ENCODE measurements at places on chromosomes 1 and 21.

DNA sequence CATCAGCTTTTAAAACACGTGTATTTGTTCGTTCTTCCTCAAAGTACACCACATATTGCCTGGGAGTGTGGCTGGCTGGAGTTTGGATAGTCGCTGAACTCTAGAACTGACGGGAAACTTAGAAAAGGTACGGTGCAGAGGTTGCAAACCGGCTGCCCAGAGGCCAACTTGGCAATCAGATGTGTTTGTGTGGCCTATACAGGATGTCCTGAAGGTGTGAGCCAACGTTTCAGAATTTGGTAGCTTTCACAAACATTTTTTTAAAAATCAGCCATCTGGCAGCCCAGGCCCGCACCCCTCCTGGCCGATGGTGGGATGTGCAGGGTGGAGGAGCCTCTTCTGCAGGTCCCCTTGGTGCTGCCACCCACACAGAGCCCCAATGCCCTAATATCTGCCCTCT is 73.6 kb upstream of the SLC25A33 start:
- DNase-seq, result no peak

DNA sequence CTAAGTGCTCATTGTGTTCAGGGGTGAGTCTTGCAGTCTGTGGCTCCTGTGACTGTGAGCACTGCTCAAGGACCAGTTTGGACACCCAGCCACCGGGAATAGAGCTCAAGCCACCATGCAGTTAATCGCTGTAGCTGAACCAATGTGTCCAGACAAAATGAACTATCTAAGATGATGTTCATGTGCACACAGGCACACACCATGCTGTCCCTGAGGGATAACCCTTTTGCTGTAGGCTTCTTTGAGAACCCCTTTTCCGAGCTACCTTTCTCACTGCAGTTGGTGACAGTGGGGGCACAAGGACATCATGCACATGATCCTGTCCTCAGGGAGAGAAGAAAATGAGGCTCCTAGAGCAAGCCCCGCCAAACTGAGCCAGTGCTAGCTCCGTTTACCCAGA is 50.6 kb upstream of the CTBS start:
- no peak for DNase-seq

GRCh38 chr1:77051425-77051824 is 167.8 kb downstream of the PIGK start:
- no peak for DNase-seq

DNA sequence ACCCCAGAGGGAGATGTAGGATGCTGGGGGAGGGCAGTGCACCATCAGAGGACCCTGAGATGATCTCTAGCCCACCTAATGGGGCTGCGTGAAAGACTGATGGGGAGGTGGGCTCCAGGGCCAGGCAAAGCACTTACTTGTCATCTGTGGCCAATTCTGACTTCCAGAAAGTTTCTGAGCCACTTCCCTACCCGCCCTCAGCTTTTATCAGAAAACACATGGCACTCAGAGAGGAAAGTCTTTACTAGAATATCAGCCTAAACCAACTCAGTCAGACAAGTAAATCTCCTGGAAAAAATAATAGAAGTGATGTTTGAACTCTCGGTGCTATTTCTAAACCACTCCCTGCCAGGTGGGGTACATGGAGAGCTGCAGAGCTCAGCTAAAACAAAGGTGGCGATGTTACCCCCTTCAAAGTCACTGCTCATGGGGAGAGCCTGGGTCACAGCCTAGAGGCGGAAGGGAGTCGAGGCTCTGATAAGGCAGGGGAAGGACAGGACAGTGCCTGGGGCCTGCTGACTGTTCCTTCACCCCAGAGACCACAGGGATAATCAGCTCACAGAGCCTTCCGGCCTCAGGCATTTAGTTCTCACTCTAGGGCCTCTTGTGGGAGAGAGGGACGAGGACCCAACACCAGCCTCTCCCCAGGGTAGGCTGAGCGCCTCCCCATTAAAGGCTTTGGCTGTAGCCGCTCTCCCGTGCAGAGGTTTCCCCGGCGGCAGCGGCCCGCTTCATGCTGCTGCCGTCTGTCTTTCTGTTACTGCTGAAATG is 14.2 kb downstream of the SMIM12 start:
- DNase-seq, result no peak

- DNase-seq, result peak; percentile 78
Observed at GRCh38 chr21:38712071-38712470, 93.7 kb upstream of the ETS2 start.

- no peak for DNase-seq
Observed at GRCh38 chr21:40618191-40618973, 228.6 kb downstream of the DSCAM start.

DNA sequence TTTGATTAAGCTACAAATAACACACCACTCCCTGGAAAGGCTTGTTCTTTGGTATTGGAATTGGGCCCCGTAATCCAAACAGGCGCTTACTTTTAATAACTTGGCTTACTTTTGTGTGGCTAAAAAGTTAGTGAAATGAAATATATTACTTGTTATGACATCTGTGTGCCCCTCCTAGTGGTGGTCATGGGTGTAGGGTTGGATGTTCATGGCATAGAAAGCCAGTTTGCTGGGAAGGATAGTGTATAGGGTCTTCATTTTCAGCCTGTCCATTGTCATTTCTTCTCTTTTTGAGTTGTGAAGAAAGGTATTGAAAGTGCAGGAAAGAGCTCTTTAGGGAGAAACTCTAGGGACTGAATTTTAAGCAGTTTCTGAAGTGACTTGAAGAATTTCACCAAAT is 5.9 kb downstream of the CDC14A start:
- no peak for DNase-seq

DNA sequence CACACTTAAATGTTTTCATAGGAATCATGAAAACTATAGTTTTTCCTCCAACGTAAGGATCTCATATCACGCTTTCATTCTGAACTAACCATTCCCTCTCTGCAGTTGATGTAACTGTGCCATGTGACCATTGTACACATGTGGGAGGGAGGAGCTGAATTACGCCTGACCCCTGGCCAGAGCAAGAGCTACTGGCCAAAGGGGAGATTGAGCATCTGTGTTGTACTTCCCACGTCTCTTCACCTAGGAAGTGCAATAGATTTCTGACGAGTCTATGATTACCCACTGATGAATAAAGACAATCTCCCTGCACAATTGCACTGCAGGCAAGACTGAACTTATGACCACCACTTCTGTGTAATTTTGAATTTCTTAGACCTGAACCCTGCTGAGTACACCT is 24.0 kb downstream of the PTPRC start:
- DNase-seq, result no peak

- no peak for DNase-seq
Observed at GRCh38 chr1:207836591-207837347, 74.2 kb downstream of the CD34 start.

DNA sequence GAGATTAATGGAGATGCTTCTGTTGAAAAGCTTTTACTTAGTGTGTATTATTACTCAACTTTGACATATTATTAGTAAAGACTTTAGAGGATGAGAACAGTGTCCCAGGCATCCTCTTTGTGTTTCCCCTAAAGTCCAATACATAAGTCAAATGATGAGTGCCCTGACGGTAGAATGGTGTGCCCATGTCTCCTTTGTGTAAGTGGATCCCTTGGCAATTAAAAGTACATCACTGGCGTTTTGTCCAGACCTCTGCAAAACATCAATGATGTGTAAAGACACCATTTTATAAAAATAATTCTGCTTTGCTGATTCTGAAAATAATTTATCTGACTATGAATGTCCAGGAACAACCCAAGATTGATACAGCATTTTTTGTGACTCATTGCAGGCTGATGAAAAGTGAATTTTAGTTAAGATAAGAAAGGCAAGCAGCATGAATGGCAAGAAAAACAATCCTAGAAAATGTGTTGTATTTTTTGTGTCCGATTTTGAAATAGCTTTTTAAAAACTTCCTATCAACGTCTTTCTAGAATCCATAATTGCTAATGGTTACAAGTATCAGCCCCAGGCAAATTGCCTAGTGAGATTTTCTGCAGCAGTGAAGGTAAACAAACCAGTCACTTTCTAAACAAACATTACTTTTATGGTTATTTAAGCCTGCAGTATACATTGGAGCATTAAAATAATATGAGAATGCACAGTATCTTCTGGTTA is 251.5 kb downstream of the PTPRC start:
- peak; percentile 43 for DNase-seq

DNA sequence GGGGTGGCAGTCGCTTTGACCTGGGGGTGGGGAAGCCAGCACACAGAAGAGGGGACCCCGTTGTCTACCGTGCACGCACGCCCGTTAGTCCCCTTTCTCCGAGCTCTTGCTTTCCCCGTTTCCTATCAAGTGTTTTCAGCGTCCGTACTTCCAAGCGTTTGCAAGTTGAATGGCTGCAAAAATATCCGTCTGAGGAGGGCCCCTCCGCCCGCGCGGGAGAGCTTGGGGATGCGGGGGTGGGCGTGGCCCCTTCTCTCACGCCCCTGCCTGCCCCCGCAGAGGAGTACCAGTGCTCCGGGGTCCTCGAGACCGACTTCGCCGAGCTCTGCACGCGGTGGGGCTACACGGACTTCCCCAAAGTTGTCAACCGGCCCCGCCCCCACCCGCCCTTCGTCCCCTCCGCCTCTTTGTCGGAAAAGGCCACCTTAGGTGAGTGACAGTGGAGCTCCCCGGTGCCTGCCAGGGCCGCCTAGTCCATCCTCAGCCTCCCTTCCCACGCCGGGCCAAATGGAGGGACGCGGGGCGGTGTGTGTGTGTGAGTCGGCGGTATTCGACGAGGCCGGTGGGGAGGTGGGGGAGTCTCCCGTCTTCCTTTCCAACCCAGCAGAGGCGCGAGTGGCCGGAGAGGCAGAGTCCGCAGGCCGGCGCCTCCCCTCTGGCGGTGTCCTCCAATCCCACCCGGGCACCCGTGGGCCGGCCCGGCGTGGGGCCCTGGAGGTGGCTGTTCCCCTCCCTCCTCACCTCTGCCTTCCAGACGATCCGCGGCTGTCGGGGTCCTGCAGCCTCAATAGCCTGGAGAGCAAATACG is 3.4 kb downstream of the LRRC71 start:
- DNase-seq, result no peak

DNA sequence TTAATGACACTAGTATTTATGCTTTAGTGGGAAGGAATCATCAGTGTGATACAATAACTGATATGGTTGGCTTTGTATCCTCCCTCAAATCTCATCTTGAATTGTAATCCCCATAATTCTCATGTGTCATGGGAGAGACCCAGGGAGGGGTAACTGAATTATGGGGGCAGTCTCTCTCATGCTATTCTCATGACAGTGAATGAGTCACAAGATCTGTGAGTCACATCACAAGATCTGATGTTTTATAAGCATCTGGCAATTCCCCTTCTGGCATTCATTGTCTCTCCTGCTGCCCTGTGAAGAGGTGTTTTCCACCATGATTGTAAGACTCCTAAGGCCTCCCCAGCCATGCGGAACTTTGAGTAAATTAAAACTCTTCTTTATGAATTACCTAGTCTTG is 1760.3 kb downstream of the NCAM2 start:
- no peak for DNase-seq

GRCh38 chr21:26169061-26169610 is 1.4 kb downstream of the APP start:
- peak; percentile 80 for DNase-seq

GRCh38 chr1:209624558-209625549 is 27.4 kb downstream of the LAMB3 start:
- DNase-seq, result no peak

GRCh38 chr1:42680921-42681683 is 1.1 kb upstream of the YBX1 start:
- peak; percentile 24 for DNase-seq

- DNase-seq, result no peak
Observed at GRCh38 chr1:241994171-241994570, 4.7 kb downstream of the MAP1LC3C start.

DNA sequence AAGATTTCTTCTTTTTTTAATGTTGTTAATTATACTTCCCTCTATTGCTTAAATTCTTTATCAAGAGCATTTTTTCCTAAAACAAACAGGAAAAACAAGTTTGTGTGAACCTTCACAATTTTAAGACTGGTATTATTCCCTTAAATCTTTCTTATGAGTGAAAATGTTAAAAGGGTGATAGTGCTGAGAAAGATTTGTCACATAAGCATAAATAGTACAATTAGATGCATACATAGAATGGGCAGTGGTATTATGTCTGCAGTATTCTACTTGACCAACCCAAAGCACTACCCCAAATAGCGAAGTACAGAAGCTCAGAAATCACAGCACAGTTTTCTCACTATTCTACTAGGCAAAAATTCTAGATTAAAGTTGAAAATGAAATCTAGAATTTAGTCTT is 18.0 kb downstream of the GOLPH3L start:
- DNase-seq, result no peak

GRCh38 chr1:18246543-18246942 is 138.9 kb downstream of the IGSF21 start:
- DNase-seq, result no peak

DNA sequence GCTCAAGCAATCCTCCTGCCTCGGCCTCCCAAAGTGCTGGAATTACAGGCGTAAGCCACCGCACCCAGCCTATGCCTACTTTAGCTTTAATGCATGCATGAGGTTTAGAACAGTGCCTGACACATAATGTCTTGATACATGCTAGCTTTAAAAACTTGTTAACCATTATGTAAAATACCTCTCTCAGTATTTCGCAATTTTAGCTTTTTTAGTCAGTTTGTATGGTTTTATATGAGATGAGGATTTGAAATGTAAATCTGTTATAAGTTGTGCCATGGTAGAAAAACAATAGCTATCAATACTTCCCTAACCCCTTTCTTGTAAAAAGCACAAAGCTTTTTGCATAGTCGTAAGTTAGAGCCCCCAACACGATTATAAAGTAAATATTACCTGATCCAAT is 4.7 kb upstream of the AKNAD1 start:
- no peak for DNase-seq

- peak; percentile 92 for DNase-seq
Observed at GRCh38 chr1:168112673-168113305, 23.9 kb downstream of the GPR161 start.

DNA sequence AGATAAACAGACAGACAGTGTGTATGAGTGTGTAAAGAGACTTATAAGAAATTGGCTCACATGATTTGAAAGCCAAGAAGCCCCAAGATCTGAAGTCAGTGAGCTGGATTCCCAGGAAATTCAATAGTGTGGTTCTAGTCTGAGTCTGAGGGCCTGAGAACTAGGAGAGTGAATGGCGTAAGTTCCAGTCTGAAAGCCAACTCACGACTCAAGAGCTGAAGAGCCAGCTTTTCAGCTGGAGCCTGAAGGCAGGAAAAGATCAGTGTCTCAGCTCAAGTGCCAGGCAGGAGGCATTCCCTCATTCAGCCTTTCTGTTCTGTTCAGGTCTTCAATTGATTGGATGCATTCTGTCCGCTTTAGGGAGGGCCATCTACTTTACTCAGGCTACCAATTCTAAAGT is 257.2 kb downstream of the PLPP3 start:
- DNase-seq, result no peak

DNA sequence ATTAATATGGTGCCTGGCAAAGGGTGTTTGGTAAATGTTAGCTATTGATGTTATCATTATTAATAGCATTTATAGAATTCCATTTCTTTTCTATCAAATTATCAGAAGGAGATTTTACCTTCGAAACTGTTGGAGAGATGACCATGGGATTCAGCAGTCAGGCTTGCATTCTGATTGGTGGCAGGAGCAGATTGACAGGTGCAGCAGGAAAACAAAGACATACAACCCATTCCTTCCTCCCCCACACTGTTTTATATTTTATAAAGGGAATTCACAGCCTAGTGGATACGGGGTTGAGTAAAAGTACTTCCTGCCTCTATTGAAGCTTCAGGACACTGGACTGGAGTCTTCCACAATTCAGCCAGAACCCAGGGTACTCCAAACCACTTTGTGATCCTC is 55.1 kb upstream of the SYT14 start:
- no peak for DNase-seq

- no peak for DNase-seq
Observed at GRCh38 chr1:110488867-110489266, 30.1 kb downstream of the KCNA10 start.

GRCh38 chr1:225691377-225691776 is 38.5 kb upstream of the ENAH start:
- DNase-seq, result no peak

Data from NCI-H345 (cell line).